ENCODE measurements at places on chromosomes 12 and 14.
A peak's percentile ranks its signal among the peaks of the same experiment; 100 is the strongest.

DNA sequence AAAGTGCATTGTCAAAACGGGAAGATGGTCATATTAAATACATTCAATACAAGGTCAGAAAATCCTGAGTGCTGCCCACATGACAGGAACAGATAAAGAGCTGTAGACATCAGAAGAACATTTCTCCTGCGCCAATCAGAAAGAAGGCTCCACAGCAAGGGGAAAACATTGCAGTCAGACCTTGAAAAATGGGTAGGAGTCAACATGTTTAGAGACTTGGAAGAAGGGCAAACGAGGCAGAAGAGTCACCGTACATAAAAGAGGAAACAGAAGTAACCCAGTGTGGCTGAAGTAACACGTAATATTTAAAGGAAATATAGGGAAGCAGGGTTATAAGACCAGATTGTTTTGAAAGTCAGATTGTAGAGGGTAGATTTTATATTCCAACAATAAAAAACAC lies 11.9 kb downstream of the SPPL3 start:
- DNase-seq: peak; percentile 76

GRCh38 chr12:68784015-68784414 lies 24.0 kb upstream of the MDM2 start:
- peak; percentile 95 for DNase-seq

DNA sequence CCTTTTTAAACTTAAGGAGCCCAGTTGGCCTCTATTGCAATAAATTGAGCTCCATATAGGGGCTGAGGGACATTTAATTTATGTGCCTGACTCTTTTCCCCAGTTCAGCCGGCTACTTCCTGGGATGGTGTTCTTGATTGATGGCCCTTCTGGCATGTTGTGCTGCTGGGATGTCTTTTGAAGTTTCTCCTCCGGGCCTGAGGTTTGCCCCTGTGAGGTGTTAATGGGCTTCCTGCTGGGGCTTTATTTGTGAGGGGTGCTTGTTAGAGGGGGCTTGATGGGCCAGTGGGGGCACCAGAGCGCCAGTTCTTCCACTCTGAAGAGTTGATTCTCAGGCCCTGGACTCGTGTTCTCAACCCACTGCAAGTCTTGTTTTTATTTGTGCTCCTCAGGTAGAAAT lies 69.6 kb downstream of the CHST11 start:
- no peak for DNase-seq

- no peak for DNase-seq
Observed at GRCh38 chr12:65948320-65949008, 124.2 kb downstream of the HMGA2 start.

GRCh38 chr12:108457734-108458361 lies 57.2 kb upstream of the FICD start:
- DNase-seq: no peak

DNA sequence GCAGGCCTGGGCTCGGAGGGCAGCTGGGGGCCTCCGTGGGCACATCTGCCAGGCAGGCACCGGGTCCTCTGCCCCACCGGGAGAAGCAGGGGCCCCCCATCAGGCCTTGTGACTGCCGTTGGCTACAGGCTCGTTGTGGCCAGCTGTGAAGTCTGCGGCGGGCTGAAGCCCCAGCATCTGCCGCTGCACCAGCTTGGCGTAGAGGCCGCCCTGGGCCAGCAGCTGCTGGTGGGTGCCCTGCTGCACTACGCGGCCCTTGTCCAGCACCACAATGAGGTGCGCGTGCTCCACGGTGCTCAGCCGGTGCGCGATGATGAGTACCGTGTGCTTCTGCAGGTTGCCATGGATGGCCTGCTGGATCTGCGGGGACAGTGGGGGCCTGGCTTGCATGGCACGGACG lies 33.9 kb upstream of the VPS37B start:
- DNase-seq: no peak

GRCh38 chr14:33996462-33996861 lies 45.6 kb upstream of the EGLN3 start:
- no peak for DNase-seq

DNA sequence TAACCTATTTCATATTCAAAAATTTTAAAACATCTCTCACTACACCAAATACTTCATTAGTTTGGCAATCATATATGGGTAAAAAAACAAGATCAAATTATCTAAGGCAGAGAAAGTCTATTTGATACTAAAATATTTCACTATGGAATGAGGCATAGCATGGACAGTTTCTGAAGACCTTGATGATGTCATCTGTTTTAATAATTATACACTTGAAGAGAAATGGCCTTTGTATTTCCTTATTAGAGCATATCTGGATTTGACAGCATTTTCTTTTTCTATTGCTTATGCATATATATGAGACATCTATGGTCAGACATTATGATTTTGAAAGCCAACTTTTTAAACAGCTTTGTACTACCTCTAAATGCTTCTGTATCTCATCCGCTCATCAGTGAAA lies 88.6 kb downstream of the DDHD1 start:
- no peak for DNase-seq

DNA sequence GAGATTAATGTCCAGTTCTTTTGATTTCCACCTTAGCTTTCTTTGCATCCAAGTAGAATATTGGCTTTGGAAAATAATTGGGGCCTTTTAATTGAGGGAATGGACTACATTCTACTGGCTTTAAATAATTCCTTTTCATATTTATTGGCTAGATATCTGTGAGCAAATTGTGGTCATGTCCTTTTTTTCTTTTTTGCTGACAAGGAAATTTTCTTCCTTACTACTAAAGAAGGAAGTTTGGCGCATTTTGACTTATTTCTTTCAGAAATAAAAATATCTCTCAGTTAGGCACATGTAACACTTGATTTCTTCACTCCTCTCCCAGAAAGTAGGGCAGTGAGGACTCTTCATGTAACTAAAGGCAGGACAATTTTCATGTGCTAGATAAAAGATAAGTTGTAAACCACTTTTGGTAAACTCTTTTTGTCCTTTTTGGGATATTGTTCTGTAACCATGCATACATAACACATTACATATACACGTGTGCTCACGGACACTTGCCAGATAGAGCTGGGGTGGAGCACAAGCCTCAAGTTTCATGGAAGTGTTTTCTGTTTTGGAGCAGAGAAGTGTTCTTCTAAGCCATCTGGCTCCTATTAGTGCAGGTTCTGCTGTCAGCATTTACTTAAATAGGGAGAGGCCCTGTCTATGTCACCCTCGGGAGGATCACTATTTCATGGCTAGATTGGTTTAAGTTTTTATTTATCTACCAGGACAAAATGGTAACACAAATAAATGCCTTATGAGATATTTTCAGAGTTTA lies 85.1 kb upstream of the LRIG3 start:
- DNase-seq: no peak

DNA sequence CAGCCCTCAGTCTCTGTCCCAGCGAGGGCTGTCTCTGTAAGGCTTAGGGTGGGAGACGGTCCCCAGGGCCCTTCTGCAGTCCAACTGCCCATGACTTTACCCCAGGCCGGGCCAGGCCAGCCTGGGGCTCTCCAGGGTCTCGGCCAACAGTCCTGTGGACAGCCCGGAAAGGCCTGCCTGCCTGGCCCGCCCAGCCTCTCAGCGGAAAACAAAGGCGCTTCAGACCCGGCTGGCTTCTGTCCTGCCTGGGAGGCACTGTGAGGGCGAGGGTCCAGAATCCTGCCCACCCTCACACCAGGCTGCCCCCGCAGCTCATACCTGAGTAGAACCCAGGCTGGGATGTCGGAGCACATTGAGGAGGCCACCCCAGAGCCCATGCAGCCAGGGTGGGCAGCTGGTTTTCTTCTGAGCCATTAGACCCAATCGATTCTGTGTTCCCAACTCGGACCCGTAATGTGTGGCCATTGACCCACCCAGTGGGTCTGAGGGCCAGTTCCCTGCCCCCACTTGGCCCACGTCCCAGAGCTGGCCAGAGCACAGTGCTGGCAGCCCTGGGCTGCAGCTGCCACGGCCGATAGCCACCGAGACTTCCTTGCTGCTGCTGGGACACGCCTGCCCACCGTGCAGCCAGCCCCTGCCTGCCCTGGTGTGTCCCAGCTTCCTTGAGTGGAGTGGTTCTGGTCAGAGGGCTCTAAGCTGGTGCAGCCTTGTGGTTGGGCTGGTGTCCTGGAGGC lies 1.6 kb downstream of the CRIP2 start:
- DNase-seq: no peak

DNA sequence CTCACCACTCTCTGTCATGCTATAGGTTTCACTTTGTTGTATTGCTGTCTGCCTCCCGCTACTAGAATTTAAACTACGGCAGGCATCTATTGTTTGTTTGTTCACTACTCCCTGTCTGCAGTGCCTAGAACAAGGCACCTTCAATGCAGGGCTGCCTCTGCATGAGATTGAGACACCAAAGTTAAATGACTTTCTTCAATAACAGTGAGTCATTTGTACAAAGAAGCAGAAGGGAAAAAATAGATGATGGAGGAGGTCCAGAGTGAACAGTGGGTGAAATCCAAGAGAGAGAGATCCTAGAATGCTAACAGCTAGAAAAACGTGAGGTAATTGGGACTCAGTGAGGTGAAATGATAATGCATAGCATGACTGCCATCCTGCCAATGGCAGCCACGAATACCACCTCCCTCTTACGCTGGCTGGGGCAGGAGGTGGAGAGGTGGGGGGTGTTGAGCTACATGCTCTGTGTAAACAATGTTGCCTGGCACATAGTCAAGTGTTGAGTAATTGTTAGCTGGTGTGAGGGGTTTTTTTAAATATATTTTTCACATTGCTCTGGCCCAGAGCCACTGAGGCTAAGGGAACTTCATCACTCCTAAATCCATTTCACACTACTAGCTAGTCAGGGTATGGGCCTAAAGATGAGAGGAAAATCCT lies 367.6 kb downstream of the RPS29 start:
- DNase-seq: no peak

DNA sequence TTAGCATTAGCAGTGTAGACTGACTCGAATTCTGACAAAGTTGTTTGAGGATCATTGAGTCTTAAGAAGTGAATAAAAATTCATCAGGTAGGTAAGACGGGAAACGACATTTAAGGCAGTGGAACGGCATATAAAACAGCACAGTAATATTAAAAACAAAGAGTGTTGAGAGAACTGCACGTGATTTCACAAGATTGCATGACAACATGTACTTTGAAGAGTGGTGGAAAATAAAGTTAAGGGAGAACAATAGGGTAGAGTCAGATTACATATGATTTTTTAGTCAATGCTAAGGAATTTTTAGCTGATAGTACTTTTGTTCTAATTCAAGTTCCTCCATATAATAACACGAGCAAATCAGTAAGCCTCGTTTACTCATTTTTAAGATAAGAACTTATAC lies 115.4 kb downstream of the SOX5 start:
- DNase-seq: no peak

DNA sequence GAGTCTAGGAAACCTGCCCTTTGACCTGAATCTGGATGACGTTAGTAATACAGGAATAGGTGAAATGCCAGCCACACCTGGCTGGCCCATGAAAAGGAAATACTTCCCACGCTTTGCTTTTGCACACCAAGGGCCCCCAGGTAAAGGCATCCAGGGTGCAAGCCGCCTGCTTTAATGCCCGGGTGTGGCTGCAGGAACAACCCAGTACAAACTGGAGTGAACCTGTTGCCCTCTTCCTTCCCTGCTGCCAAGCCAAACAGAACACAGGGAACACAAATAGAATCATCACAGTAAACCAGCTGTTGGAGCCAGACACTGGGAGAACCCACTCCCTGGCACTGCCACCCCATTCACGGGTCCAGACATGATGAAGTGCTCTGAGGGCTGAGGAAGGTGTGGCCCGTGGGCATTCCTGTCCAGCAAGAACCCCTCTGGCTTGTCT lies 24.2 kb upstream of the FOS start:
- DNase-seq: no peak

DNA sequence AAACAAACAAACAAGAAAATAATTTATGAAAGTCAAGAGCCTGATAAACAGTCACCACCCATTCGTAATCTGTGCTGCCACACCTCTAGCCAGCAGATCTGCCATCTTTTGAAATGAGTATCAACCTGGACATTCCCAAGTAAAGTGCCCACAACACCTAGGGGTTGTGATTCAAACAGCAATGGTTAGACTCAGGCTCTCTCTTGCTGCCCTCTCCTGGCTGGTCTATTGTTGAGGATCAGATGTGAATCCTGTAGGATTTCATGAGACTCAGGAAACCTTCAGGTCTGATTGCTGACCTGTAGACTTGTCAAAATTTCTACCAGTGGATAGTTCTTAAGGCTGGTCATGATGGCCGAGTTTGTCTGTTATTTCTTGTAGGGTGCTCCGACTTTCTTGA lies 26.8 kb downstream of the DGLUCY start:
- no peak for DNase-seq

DNA sequence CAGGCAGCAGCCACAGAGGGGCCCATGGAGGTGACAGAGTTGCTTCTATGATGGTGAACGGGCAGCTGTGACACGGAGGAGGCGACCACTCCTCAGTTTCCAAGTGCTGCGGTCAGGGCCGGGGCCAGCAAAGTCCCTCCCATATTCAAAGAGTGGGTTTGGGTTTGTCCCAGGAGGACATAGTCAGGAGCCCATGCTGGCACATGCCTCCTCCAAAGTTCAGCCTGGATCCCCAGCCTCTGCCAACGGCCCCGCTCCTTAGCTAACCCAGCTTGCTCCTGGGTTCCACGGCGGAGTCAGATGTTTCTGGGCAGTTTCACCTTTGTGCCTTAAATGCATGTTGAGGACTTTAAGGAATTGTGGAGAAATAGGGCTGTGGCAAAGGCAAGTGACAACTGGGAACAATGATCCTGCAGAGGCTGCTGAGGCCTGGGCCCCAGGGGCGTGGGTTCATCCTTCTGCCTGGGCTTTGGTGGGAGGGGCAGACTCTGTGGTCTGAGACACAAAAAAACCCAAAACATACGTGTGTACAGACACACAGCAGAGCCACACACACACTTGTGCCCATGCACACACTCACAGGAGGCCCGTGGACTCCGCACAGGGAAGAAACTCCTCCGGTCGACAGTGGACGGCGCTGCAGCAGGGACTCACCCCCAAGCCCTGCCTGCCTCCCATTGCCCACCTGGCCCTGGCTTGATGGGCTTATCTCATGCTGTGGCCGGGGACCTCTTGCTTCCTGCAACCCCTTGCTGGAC lies 399.4 kb downstream of the TMEM121 start:
- DNase-seq: no peak

DNA sequence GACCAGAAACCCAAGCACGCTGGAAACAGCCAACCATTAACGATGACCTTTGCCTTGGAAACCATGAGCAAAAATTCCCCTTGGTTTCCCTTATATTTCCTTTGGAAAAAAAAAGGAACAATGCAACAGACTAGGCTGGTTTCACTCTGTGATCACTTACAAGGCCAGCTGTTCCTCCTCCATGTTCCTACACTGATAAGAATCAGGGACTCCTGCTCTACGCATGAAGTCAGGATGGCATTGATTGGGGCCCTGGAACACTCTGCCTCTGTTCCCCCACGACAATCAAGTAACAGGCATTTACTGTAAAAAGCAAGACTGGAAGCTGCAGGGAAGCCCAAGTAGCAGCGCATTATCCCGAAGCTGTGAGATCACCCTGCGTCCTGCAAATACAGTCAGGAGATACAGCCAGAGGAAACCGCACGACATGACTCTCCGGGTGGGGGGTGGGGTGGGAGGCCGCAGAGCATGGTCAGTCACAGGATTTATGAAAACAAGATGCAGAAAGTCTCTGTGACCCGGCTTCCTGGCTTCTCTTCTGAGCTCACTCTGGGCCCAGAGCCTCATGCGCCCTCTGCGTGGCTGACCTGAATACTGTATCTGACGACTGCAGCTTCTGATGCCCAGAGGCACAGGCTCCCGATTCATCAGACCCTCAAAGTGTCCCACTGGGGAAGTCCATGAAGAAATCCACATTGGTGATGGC lies 31.1 kb downstream of the SSH1 start:
- DNase-seq: peak; percentile 76

Data from NB4 (cell line).